ENCODE measurements at places on chromosomes 3 and 15.

DNA sequence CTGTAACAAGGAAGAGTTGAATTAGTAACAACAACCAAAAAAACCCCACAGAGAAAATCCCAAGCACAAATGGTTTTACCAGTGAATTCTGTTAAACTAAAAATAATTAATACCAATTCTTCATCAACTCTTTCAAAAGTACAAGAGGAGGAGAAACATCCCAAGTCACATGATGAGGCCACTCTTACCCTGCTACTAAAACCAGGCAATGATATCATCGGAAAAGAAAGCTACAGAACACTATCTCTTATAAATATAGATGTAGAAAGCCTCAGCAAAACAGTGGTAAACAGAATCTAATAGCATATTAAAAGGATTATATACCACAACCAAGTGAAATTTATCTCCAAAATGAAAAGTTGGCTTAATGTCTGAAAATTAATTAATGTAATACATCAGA, 168.1 kb upstream of the SLCO3A1 start:
- DNase-seq = no peak

GRCh38 chr3:27507111-27507510, 22.9 kb upstream of the SLC4A7 start:
- DNase-seq = no peak

GRCh38 chr3:58116985-58117384, 93.8 kb downstream of the DNASE1L3 start:
- DNase-seq = no peak

DNA sequence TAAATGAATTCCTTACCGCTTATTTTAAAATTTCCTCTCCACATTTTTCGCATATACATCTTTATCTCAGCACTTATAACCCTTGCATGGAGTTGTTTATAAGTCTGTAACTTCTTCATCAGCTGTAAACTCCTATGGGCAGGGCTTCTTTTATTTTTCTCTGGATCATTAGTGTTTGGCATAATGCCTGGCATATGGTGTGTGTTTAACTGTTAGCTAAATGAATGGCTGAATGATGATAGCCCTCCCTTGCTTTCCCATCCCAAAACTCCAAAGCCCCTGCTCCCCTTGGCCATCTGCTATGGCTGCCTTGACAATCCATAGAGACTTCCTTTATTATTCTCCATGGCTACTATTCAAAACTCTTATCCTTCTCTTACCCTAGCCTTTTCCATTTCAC, 48.1 kb upstream of the SEMA6D start:
- DNase-seq = no peak

DNA sequence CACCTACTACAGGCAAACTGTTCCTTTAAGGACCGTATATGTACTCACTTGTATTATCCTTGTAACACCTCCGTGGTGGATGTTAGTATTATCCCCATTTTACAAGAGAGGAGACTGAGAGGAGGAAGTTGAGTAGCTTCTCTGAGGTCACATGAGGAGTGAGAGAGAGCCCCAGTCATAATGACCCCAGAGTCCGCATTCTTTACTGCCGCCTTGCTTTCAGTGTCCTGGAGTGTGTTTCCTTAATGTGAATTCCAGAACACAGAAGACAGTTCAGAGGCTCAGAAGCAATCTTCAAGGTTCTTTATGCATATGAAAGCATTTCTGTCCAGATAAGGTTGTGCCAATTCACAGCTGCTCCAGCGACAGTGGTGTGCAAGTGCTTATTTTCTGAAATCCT, 199.2 kb downstream of the CACNA2D3 start:
- DNase-seq = no peak
